AG04450 (cell line): ENCODE measurements at places on chromosomes 1 and 21.

DNA sequence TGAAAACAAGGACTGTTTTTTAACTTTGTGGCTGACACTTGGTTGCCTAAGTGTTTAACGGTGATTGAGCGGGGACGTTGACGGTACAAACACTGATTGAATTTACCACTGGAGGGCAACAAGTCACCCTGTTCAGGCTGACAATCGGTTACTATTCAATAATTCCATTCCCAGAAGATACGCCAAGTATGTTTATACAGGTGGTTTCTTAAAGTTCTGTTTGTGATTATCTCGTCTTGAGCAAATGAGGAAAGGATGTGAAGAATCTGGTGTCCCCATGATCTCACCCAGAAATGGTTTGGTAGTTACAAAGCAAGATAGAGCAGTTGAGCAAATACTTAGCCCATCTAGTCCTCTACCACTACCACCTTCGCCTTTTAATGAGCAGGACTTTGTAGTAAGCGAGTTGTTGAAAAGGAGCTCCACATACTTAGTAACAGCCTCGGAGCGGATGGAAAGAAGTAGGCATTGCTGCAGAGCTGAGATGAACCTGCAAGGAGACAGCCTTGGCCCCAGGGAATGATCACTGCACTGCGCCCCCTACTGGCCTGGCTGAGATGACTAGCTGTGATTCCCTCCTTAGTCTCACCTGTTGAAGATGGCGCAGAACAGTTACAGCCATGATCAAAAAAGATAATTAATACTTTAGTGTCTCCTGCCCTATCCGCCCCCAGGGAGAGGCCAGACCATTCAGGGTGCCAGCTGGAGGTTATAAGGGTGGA lies 36.3 kb downstream of the IFNAR1 start:
- no peak for DNase-seq

DNA sequence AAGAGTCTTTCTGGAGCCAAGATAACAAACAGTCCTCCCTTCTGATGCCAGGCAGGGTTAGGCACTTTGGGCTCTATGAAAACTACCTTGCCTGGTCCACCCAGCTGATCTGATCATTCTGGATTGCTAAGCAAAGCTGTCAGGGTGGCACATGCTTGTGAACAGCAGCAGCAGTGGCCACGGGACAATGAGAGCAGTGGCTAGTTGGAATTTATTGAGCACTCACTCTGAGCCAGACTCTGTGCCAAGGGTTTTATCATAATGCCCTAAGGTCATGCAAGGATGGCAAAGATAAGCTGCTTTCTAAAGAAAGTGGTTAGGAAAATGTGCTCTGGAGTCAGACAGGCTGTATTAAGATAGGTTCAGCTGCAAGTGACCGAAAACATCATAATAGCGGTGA lies 390.4 kb upstream of the VAMP3 start:
- DNase-seq: no peak

- DNase-seq: no peak
These were observed 99.3 kb downstream of the PLD5 start for GRCh38 chr1:242425232-242425631.

DNA sequence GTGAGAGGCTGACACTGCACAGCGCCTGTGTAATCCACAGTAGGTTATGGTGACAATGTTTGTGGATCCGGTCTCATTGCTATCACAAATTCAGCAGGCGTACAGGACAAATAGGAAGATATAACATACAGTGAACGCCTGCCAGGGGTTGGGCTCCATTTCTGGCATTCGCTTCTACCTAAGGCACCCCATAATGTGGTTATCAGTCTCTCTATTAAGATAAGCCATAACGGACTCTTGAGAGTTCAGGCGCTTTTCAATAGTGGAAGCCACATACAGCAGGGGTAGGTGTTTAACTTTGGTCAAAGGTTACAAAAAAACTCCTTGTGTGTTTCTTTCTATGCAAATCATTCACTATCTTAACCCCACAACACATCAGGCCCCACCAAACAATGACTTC lies 72.8 kb downstream of the SIPA1L2 start:
- DNase-seq: no peak

GRCh38 chr1:7585216-7585907 lies 185.7 kb upstream of the VAMP3 start:
- no peak for DNase-seq

- no peak for DNase-seq
These were observed 90.0 kb downstream of the SELENOF start for GRCh38 chr1:86823821-86824500.

DNA sequence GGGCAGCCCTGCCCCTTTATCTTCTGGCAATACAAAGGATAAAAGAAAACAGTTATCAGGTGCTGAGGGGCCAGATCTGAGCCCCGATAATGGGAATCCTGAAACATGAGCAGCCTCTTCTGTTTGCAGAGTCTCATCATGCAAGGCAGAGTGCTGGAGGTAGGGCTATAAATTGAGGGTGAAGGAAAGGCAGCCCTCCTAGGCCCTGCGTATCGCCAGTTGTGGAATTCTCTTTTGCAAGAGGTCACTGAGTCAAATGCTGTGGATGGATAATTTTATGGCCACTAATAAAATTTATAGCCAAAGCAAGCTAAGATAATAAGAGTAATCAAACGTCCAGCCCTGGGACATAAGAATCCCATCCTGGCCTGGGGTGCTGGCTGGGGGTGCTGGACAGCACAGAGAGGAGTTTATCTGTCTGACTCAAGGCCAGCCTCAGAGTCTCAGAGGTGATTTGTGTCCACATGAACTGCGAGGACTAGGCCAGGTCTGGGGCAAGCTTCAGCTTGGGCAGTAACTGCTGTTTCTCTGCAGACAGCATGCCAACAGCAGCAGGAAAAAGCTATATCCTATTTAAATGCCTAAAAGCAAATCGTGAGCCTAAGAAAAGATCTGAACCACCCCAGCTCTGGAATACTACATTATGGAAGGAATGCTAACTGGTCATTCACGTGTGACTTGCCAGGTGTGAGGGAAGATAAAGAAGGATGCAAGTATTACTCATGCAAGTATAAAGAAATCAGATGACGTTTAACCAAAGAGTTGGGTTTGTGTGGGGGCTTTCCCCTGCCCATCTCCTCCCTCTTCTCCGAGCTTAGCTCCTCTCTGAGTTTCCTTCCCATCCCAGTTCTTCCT lies 254.8 kb downstream of the KIF26B start:
- DNase-seq: no peak

DNA sequence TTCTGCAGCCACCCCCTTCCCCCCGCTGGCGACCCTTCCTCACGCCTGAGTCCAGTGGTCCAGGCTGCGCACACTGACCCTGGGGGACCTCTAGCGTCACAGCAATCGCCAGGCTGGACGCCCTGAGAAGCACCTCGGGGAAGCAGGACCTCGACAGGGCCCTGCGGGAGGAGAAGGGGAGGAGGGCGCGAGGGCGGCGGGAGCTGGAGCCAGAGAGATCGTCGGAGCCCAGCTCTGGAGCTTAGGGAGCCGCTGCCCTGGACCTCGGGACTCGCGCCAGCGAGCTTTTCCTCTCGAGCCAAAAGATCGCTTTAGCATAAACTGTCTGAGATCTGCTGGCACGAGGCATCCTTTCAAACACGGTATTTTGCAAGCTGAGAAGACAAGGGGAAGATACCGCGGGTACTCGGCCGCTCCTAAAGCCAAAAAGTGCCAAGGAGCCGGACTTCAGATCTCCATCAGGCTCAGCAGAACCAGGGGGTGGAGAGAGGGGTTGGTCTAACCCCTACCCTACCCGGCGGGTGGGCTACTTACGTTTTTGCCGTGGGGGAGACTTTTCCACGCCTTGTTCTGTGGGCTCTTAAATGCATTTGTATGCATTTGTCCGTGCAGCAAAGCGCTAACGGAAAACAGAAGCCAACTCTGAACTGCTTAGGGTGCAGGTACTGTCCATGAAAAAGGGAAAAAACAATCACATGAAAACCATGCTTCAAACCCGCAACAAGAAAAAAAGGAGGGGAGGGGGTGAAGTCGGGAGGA lies 586 bp downstream of the COL24A1 start:
- no peak for DNase-seq

GRCh38 chr1:241976229-241976628 lies 18.7 kb downstream of the BECN2 start:
- DNase-seq: no peak

- DNase-seq: peak; percentile 42
These were observed 221.5 kb downstream of the RERE start for GRCh38 chr1:8595941-8596340.

- no peak for DNase-seq
These were observed 149.3 kb downstream of the ADGRL2 start for GRCh38 chr1:81950037-81950436.

- DNase-seq: no peak
These were observed 55.2 kb downstream of the LRRN2 start for GRCh38 chr1:204630132-204630905.

GRCh38 chr1:147270721-147271120 lies 28.2 kb downstream of the CHD1L start:
- no peak for DNase-seq

GRCh38 chr1:28507646-28508434 lies 2.0 kb downstream of the RCC1 start:
- no peak for DNase-seq

- no peak for DNase-seq
These were observed 112.3 kb downstream of the RPS6KC1 start for GRCh38 chr1:213163278-213163711.

GRCh38 chr1:53944469-53945182 lies 873 bp downstream of the IFT25 start:
- DNase-seq: no peak

DNA sequence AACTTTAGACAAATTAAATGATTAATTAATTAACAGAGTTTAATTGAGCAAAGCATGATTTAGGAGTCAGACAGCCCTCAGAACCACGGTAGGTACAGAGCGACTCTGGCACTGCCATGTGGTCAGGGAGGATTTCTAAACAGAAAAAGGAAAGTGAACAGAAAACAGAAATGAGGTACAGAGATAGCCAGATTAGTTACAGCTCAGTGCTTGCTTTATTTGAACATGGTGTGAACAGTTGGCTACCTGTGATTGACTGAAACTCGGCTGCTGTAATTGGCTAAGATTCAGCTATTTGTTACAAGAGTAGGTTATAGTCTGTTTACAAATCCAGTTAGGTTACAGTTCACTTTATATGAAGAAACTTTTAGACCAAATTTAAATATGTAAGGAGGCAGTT lies 163.0 kb upstream of the TNR start:
- no peak for DNase-seq

DNA sequence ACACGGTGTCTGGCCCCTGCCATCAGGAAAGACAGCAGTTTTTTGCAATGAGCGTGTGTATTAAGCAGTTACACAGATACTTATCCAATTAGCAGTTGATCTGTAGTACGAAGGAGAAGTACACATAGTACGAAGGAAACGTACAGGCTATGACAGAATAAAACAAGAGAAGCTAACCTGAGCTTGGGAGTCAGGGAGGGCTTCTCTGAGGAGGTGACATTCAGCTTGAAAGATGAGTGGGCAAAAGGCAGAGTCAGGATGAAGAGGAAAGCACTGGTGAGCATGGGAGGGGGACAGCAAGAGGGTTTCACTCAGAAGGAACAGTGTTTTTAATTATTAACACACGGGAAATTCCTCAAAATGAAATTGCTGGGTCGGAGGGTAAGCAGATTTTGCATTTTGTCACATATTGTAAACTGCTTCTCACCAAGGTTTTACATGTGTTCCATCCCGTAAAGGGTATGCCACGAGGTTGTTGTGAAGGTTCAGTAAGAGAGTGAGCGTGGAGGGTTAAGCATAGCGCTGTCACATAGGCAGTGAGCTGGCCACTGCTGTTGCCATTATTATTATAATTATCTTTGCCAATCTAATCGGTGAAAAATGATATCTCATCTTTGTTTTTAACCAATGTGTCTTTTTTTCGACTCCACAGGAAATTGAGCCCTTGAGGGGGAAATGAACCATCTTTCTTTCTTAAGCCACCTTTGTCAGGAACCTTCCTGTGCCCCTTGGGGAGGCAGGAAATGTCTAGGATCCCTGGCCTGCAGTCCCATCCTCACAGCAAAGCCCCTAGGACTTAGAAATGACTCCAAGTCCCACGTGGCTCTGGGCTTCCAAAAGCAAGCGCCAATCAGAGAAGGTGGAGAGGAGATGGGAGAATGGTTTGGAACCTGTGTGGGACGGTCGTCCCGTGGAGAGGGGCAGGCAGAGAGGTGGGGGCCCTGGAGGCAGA lies 47.3 kb upstream of the POU3F1 start:
- no peak for DNase-seq

DNA sequence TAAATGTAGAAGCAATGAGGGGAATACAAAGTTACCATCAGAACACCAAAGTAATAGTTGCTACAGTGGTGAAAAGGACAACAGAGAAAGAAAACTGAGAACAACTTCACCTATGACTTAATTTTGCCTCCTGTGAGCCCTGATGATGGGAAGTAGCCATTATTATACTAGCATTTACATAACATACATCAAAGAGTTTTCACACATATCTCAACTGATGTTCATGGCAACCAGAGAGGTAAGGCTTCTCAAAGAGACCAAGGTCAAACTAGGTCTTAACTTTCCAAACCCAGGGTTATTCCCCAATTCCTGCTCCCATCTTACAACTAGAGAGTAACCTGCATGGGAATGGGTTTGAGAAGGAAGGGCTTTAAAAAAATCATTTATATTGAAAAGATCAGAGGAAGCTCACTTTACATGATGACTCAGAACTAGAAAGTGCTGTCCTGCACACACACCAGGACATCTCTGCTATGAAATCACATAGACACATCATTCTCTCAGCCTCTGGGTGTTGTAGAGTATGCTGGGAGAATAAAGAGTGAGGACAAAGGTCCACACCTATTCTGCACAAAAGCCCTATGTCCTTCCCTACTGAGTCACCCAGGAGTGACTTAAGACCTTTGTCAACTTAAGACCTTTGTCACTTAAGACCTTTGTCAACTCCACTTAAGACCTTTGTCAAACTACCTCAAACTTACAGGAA lies 179.7 kb downstream of the TNFSF18 start:
- DNase-seq: no peak

DNA sequence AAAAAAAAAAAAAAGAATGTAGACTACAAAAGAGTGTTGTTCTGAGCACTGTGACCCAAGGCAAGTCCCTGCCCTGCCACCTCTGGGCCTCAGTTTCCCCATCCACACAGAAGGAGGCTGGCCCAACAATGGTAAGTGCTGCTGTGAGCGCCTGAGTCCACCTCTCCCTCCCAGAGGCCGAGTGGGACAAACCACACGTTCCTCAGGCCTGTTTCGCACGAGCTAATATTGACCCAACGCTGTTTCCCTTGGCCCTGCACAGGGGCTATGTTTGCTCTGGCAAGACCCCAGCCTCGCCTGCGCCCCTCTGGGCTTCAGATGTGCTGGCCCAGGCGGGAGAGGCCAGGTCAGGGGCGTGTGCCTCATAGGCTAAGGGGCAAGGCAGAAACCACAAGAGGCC lies 12.6 kb upstream of the LAPTM5 start:
- DNase-seq: no peak

- no peak for DNase-seq
These were observed 6.7 kb downstream of the TAGLN2 start for GRCh38 chr1:159918352-159919200.
